Thymus (tissue), 14 donors: ENCODE measurements at places on chromosomes 3 and 15. TPM values are rescaled to one million over a fixed set of nuclear protein-coding genes. Genes with fewer than 3 reads are reported as not detected.

The ADGRG7 gene
- 0.14 TPM for total RNA-seq

The VILL gene
- 13.0 TPM for total RNA-seq

The FBXO40 gene
- total RNA-seq, result under 0.01 TPM

The SCN11A gene
- total RNA-seq, result 0.38 TPM

The DMXL2 gene
- 18.9 TPM for total RNA-seq

The UBA5 gene
- total RNA-seq, result 33.9 TPM

The IL5RA gene
- total RNA-seq, result 0.85 TPM

The NRROS gene
- total RNA-seq, result 6.3 TPM

The MOBP gene
- total RNA-seq, result 0.05 TPM

- no peak for DNase-seq
Observed at GRCh38 chr15:37017031-37017625, 83.2 kb downstream of the MEIS2 start.

- DNase-seq, result no peak
Observed at GRCh38 chr3:194570235-194570634, 63.0 kb downstream of the TMEM44 start.

- DNase-seq, result no peak
Observed at GRCh38 chr15:92631721-92632120, 23.9 kb downstream of the FAM174B start.

GRCh38 chr3:170992854-170993253 lies 33.7 kb downstream of the SLC2A2 start:
- no peak for DNase-seq

DNA sequence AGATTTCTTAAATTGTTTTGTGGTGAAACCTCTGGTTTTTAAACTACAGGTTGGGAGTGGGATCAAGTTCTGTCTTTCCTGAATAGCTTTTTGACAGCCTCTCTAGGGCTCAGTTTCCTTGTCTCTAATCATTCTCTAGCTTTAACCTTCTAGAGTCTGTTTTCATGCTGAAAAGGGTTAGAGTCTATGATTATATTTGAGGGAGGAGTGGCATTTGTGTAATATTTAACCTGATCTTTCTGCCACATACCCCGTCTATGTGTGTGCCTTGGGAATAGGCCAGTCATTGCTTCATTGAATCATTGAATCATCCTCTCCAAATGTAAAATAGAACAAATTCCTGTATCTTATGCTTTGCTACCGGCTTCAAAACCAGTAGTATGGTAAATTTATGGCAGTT lies 204.9 kb downstream of the KLHL25 start:
- no peak for DNase-seq

DNA sequence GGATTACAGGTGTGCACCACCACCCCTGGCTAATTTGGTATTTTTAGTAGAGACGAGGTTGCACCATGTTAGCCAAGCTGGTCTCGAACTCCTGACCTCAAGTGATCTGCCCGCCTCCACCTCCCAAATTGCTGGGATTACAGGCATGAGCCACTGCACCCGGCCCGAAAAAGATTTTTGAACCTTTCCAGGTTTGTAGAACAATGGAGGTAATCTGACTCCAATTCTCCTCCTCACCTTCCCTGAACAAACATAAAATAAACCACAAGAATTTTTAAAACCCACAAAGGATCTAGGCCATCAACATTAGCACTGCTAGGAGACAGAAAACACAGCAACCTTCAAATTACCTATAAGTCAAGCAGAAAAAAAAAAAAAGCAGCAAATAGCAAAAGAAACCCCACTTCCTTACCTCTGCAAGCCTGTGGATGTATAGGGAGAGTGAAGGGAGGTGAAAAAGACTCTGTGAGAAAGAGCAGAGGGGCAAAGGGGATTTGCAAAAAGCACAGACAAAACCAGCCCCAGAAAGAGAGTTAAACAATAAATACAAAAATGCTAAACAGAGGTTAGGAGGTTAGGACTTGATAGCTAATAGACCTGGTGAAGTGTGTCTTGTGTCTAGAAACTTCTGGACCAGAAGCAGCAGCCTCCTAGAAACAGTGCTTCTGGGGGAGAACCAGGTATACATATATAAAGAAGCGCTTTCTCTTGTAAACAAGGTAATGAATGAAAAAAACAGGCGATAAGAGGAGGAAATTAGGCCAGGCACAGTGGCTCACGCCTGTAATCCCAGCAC lies 32.1 kb downstream of the TFDP2 start:
- DNase-seq, result no peak

- no peak for DNase-seq
Observed at GRCh38 chr3:23303601-23304217, 100.6 kb downstream of the UBE2E2 start.

DNA sequence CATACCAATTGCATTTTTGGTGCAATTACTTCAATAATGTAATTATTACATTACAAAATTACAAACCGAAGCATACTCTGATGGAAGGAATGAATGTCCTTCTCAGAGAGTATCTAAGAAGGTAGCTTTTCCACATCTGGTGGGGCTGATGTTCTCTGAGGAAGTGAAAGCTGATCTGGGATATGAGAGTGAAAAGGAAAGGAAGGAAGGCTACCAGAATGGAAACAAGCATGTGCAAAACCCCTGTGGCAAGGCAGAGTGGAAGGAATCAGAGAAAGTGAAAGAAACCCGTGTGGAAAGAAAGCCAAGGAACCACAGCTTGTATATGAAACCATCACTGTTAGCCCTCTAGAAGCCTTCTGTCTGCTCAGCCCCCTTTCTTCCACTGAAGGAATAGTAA lies 35.3 kb upstream of the GOLGA8A start:
- no peak for DNase-seq

GRCh38 chr3:185760550-185760949 lies 64.3 kb downstream of the IGF2BP2 start:
- no peak for DNase-seq
